ENCODE measurements at places on chromosomes 16 and 17.
A peak's percentile ranks its signal among the peaks of the same experiment; 100 is the strongest.

GRCh38 chr17:3528403-3528851 is 29.2 kb downstream of the TRPV3 start:
- no peak for DNase-seq

GRCh38 chr16:28528463-28528867 is 10.3 kb downstream of the NUPR1 start:
- no peak for DNase-seq

DNA sequence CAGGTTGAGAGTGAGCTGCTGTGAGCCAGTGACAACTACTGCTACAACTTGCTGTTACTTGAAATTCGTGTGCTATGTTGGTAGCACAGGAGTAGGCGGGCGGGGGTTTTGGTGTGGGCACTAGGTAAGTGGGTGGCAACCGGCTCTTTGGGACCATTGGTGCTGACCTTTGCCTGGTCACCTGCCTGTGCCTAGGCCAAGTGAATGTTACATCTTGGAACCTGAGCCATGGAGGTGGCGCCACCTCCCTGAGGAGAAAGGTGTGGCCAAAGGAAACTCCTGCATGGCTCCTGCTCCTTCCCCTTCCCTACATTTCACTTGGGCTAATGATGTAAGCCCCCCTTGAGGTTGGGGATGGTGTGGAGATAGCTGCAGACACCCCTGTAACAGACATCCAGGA is 25.4 kb upstream of the ARHGAP23 start:
- DNase-seq: no peak

GRCh38 chr17:77802811-77803220 is 155.7 kb upstream of the TNRC6C start:
- no peak for DNase-seq

DNA sequence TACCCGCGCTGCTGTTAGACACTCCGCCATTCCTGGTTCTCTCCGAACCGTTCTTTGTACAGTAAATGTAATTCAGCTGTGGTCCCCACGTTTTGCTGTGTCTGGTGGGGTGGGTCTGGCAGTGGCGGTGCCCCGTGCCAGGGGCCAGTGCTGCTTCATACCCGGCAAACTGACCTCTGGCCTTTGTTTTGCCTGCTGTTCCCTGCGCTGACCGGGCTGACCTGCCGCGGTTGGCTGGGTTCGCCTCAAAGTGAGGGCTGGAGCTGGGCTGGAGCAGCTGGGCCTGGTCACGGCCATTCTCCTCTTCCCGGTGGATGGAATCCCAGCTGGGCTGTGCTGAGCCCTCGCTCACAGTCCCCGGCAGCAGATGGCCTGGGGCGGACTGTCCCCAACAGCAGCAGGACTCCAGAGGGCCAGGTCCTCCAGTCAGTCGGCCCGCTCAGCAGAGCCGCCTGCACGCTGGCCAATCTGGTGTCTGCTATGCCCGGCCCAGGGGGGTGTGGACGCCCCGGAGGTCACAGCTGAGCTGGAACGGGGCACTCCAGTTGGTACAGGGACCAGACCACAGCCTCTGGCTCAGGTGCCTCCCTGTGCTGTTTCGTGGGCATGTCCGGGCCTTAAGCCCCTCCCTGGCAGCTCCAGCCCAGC is 1.5 kb upstream of the WFIKKN1 start:
- DNase-seq: no peak

DNA sequence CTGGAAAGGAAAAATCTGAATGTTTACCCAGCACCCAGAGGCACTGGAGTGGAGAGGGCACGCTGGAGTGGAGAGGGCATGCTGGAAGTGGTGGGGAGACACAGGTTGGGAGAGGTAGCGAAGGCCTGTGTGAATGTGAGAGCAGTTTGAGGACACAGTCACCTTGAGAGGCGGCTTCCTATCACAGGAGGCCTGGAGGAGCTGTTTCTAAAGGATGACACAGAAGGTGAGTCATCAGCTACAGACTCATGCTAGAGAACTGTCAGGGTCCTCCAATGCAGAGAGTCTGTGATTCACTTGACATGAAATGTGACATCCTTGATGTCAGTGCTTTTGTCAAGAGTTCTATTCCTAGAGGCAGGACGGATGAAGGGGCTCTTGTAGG is 13.8 kb downstream of the CTRL start:
- DNase-seq: peak; percentile 77

DNA sequence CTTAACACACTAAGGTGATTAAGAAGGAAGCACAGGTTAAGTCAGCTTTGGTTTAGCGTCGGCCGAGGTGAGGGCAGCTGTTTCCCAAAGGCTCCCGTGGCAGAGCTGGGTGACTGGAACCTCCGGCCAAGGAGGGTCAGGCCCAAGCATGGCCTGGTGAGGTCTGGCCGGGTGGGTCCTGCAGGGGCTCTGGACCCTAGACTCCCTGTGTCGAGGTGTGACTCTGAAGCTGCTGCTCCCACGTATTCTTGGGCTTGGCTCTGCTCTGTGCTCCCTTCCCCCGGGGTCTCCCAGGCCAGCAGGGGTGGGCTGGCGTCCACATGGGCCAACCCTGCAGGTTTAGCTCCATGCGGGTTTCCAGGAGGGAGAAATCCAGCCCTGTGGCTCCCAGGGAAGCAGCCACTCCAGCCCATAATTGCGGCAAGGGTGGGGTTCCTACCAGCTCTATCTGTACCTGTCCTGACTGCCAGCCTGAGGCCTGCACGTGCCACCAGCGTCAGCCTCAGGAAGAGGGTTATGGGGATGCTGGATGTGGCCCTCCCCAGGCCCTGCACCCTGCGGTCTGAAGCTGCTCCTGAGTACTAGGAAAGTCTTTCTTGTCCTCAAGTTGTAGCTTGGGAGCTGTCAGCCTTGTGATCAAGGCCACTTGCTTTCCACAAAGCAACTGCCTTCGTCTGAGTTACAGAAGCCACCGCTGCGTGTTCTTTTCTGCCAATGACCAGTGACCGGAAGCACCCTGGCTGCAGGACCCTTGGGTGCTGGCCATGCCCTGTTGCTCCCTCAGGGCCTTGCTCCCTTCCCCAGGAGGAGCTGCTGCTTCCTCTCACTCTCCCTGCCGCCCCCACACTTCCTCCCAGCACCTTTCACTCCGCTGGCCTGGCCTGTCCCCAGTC is 4.8 kb downstream of the CDK5R1 start:
- DNase-seq: no peak

- no peak for DNase-seq
Observed at GRCh38 chr16:12436201-12436657, 367.5 kb downstream of the CPPED1 start.

DNA sequence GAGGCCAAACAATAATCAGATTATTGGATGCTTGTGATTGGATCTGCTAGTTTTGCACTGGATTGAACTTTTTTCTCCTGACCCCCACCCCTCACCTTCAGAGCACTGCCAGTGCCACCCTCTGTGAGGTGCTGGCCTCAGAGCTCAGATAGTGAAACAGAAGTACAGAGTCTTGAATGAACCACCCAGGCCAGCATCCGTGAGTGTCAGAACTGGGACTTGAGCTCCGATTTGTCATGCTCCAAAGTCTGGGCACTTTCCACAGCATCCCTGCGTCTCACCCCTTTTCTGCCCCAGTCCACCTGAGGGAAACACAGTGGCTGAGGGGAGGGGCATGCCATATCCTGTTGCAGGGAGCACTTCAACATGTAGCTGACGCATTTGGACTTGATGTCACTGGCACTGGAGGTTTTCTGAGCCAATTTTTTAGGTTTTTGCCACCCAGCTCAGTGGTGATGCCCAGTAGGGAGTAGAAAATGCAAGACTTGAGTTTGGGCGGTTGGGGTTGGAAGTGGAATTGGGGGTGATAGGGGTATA is 47.3 kb downstream of the SMPD3 start:
- DNase-seq: no peak

- no peak for DNase-seq
Observed at GRCh38 chr16:13856398-13856797, 63.6 kb upstream of the ERCC4 start.

- no peak for DNase-seq
Observed at GRCh38 chr17:64061178-64061898, 40.9 kb upstream of the ICAM2 start.

GRCh38 chr17:40399185-40399584 is 18.5 kb downstream of the TOP2A start:
- peak; percentile 53 for DNase-seq

DNA sequence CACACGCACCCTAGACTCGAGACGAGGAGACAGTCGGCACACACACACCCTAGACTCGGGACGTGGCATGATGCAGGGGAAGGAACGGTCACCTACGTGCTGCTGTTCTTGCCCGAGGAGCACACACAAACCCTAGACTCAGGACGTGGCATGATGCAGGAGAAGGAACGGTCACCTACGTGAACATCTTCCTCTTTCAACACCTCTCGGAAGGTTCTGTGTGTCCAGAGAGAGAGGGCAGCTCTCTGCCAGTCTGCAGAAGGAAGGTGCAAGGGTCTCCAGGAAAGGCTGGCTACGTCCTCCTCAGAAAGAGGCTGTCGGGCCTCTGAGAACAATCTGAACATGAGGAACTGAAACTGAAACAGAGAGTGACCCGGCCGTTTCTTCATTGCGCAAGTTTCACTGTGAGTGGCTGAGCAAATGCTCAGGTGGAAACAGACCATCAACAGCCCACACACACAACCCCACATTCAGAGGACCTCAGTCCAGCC is 43.4 kb downstream of the ZNF276 start:
- DNase-seq: no peak

DNA sequence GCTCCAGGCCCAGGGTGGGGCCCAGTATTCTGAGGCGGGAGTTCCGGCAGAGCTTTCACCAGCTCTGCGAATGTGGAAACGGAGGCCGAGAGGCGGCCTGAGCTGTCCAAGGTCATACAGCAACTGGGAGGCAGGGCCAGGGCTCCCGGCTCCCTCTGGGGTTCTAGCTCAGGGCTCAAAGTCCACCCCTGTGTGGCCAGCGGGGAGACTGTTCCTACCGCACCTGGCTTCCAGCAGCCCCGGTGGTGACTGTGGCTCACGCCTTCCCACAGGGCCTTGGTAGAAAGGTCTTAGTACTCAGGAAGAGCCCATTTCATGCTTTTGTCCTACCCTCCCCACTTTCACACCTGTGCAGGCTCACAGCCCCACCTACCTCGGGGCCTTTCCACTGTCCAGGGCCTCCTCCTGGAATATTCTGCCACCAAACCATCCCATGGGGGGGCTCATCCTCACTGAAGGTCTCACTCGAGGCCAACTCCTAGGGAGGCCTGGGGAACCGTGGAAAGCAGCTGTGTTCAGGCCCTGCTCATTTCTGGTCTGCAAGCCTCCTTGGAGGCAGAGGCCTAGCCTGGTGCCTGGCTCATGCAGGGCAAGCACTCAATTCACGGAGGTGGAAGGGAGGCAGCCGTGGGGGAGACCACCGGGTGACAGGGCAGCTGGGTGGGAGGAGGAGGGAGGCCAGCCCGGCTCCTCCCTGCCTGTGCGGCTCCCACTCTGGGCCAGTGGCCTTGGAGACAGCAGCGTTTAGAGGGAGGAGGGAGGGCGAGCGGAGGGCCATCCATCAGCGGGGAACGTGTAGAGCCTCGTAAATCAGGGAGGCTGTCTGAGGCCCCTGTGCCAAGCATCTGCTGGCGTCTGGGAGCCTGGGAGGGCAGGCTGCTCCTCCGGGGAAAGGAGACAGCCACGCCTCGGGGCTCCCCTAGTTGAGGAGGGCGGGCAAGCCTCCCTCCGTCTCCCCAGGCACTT is 12.7 kb upstream of the DOC2B start:
- DNase-seq: no peak

DNA sequence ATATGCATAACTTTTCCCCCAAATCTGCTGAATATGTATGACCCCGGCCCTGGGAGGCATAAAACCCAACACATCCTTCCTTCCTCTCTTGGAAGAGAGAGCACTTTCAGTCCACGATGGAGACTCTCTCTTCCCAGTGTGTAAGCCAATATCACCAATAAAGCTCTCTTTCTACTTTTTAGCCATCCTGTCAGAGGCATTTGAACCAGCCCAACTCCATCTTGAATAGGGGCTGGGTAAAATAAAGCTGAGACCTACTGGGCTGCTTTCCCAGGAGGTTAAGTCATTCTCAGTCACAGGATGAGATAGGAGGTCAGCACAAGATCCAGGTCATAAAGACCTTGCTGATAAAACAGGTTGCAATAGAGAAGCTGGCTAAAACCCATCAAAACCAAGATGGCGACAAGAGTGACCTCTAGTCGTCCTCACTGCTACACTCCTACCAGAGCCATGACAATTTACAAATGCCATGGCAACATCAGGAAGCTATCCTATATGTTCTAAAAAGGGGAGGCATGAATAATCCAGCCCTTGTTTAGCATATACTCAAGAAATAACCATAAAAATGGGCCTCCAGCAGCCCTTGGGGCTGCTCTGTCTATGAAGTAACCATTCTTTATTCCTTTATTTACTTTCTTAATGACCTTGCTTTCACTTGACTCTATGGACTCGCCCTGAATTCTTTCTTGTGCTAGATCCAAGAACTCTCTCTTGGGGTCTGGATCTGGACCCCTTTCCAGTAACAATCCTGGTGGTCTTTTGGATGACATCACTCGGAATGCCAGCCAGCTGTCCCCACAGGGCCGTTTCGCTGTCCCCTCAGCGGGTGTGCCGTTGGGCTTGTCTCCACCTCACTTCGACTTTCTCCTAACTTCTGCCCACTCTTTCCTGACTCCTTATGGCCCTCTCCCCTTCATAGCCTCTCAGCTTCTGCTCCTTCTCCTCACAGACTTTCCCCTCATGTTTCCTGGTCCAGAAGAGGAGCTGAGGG is 53.4 kb upstream of the NKD1 start:
- no peak for DNase-seq

DNA sequence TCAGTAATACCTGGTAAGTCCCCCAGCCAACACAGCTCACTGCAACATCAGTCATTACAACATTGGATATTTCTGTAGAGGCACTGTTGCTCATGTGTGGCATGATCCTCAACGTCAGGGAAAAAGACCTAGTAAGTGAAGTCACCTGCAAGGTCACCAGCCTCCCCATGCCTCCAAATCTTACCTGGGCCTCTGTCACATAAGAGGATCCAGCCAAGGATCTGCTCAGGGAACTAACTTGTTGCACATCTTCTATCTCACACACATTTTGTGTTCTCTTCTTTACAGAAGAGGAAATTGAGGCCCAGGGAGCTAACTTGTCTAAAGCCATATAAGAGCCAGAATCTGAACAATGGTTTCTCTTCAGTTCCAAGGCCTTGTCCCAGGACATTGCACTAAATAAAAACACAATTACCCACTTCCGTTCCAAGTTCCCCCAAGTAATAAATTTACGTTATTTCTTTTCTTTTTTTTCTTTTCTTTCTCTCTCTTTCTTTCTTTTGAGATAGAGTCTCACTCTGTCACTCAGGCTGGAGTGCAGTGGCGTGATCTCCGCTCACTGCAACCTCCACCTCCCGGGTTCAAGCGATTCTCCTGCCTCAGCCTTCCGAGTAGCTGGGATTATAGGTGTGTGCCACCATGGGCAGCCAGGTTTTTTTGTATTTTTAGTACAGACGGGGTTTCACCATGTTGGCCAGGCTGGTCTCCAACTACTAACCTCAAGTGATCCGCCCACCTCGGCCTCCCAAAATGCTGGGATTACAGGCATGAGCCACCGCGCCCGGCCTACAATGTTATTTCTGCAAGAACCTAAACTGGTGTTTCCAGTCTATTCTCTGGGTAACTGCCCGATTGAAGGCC is 1.3 kb downstream of the SHMT1 start:
- DNase-seq: no peak

All from SW 1271 (cell line).